Renal pelvis (tissue), 12 donors: ENCODE measurements at places on chromosomes 4 and X. TPM values are rescaled to one million over a fixed set of nuclear protein-coding genes. Genes with fewer than 3 reads are reported as not detected.

DNA sequence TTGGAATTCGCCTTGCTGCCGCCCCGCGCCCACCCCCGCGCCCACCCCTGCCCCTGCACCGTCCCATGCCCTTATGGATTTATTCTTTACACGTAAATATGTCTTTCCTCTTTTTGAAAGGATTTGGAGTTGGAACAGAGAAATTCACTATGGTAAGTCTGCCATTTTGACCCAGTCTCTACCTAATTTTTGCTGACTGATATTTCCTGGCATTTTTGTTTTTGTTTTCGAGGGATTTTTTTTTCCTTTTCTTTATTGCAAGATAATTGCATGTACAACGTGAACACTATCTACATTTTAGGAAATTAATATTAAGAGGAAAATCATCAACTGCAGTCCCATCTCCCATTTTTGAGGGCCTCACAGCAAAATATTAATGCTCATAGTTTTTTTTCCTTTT, 468 bp upstream of the SPIN2B start:
- no peak for DNase-seq

MAGEA2 gene
- polyA plus RNA-seq: not detected

DNA sequence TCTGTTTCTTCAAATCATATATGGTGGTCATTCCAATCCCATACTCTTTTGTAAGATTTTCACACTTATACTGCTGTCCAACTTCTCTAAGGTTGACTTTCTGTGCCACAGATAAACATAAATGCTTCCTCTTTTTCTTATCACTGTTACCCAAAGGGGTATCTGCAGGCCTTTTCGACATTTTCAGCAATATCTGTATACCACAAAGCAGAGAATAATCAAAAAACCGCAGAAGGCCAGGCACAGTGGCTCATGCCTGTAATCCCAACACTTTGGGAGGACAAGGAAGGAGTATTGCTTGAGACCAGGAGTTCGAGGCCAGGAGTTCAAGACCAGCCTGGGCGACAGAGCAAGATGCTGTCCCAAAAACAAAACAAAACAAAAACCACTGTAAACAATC, 3.1 kb upstream of the RFC1 start:
- DNase-seq: no peak

DNA sequence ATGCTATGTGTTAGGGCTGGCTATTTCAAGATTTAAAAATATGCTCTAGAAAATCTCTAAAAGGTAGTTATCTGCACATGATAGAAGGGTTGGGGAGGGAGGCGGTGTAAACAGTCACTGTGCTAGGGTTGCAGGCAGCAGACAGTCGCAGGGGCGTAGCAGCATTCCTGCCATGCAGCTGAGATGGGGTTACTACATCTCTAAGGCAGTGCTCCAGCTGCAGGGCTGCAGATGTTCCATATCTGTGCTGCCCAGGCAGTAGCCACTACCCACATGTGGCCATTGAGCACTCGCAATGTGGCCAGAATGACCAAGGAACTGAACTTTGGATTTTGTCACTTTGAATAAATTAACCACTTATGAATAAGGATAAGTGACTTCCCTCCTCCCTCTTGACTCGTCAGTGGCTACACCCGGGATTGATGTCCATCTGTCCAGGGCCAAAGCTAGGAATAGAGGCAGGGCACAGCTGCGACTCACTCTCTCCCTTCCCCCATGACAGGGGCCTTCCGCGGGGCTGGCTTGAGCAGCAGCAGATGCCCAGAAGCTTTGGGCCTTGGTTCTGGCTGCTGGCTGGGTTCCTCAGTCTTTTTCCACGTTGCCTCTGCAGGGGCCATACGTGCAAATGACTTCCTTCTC, 79.4 kb upstream of the CLDN34 start:
- DNase-seq: no peak

UGT2B11 gene
- 4.6 TPM for polyA plus RNA-seq

DNA sequence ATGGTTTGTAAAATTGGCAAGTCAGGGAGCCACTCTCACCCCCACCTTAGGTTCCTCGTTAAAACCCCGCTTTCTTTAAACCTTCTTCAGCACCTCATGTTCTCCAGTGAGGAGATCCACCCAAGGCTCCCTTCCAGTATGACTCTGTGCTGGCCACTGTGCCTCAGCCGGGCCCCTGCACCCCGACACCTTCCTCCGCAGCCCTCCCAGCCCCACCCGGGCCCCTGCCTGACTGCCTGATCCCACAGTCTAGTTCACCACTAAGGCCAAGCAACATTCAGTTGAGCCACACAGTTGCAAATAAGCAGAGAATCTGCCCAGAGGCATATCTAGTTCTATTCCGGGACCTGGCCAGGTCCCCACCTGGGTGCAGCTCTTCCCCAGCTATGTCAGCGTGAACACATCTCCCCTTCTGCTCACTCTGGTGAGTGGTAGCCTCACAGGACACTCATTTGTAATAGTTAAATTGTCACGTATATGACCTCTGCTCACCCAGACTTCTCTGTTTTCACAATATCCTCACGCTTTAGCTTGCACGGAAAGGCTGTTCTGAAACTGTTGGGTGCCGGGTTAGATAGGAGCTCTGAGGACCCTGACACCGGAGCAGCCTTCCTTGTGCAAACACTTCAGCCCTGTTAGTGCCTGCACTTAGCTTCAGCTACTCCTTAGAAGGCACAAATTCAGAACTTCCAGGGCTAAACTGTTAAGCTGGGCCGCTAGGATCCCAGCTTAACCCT, 146.8 kb downstream of the DCTD start:
- no peak for DNase-seq

DNA sequence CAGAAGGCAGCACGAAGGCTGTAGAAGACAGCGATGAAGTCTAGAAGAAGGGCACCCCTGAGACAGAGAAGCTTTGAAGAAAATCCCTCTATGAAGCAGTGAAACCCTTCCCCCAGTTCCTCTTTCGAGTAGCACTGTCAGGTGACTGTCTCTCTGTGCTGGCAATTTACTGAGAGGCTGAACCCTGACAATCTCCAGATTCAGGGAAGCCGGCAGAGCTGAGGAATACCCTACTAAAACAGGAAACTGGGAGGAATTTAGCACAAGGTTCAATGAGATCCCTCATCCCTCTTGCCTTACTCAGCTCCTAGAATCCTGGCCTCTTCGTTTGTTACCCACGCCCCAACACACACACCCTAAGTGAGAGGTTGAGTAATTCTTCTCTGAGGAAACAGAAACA, 239.7 kb upstream of the NOCT start:
- no peak for DNase-seq

CXCL8 gene
- 0.17 TPM for polyA plus RNA-seq

GRCh38 chr4:14520171-14520570, 482.1 kb upstream of the CPEB2 start:
- DNase-seq: no peak

SPOCK3 gene
- 10.9 TPM for polyA plus RNA-seq

- DNase-seq: no peak
These were observed 397.5 kb upstream of the PRKX start for GRCh38 chrX:4110964-4111363.

ASMT gene
- 0.53 TPM for polyA plus RNA-seq

DNA sequence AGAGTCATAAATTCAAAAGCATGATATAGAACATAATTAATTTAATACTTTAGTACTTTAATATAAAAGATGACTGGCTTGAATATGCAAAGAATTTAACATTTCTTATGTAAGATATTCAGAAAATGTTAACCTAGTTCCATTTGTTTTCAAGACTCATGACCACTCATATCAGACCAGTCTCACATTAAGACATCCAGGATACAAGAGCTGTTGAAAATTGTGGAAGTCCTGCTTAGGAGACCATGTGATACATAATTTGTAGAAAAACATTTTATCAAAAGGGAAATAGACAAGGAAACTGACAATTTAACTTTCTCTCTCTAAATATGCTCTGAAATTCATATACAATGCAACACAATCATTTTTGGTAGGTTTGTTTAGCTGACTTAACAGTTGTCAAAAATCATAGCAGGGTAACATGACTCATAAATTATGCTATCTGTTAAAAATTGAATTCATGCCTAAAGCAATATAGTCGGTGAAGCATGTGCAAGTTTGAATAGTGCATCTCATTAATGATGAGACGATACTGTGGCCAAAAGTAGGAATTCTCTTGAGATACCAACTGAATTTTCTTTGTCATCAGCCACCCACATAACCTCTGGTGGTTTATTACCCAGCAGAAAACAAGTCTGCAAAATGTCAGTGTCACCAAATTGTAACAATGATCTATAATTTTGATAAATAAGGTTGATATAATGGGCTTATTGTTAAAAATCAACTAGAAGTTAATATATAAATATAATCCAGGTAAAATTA, 211.4 kb downstream of the GASK1B start:
- DNase-seq: no peak

DNA sequence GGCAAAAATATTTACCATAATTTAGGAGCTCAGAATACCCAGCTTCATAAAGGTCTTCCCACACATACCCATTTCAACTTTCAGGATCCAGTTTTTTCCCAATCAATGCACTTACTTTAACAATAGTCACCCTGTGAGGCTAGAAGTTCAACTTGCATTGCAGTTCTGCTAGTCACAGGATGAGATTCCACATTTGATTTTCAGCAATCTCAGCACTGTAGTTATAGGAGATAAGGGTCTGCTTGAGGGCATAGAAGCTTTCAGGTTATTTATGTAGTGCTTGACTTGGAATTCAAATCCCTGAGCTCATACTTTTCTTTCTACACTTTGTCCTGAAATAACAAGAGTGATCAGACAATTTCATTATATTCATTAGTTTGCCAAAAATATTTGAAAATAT, 78.3 kb upstream of the IL2 start:
- DNase-seq: no peak

DNA sequence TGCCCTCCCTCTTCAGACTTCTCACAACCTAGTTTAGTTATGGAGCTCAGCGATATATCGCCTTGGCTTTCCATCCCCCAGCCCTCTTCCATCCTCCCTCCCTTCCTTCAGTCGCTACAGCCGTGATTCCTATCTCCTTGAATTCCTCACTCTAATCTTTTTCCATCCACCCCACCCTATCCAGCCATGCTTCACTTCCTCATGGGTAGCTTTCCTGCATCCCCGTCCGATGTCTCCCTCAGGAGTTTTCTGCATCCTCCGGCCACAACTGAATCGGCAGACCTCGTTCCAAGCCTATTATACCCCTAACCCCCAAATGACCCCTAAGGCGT, 456 bp downstream of the SNX12 start:
- no peak for DNase-seq

GRCh38 chr4:18197467-18197866, 175.9 kb upstream of the LCORL start:
- DNase-seq: no peak

CORIN gene
- polyA plus RNA-seq: 5.5 TPM

CNGA1 gene
- 5.9 TPM for polyA plus RNA-seq

GRCh38 chrX:9983846-9984245, 16.7 kb downstream of the CLDN34 start:
- no peak for DNase-seq

DNA sequence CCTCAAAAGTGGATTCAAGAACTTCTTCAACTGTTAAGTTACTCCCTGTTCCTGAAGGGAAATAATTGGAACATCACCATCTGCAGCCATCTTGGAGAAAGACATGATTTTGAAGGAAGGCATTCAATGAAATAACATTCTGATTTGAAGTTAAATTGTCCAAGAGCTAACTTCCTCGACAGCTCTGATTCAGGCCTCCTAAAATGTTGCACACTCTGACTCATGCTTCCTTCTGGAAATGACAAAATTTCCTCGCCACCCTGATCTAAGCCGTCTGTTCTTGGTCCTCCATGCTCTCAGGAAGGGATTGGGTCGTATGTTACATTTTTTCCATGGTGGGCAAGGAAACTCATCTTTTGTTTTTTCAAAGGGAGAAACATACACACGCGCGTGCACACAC, 496.9 kb upstream of the DIPK2B start:
- no peak for DNase-seq

DNA sequence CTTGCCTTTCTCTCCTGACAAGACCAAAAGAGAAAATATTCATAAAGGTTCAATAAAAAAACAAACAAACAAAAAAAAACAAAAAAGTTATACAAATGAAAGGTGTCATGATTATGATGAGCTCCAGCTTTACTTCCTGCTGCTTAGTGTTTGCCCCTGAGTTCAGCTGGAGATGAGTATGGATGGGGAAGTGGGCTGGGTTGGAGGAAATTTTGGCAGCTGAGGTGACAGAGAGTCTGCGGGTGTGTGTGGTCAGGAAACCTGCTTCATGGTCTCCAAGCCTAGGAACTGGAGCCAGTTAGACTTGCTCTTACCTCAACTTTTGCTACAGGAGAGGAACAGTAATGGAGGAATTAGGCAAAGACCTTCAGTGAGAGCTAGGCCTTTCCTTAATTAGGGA, 4.3 kb upstream of the CYSLTR1 start:
- DNase-seq: no peak

DNA sequence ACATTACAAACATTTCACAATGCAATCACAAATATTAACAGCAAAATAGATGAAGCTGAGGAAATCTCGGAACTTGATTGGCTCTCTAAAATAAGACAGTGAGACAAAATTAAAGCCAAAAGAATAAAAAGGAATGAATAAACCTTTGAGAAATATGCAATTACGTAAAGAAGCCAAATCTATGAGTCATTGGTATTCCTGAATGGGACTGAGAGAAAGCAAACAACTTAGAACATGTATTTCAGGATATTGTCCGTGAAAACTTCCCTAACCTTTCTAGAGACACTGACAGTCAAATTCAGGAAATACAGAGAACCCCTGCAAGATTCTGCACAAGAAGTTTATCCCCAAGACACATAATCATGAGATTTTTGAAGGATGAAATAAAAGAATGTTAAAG, 48.4 kb upstream of the SPANXN2 start:
- DNase-seq: no peak
